Stimulated activated memory B cell treated with anti-CD40 and anti-IgM and Interleukin-4, amounts not matched to agents 10 μg/mL and 1 μg/mL and 100 μg/mL, for 72 hours (primary cell): ENCODE measurements at places on chromosomes 5 and 9.

DNA sequence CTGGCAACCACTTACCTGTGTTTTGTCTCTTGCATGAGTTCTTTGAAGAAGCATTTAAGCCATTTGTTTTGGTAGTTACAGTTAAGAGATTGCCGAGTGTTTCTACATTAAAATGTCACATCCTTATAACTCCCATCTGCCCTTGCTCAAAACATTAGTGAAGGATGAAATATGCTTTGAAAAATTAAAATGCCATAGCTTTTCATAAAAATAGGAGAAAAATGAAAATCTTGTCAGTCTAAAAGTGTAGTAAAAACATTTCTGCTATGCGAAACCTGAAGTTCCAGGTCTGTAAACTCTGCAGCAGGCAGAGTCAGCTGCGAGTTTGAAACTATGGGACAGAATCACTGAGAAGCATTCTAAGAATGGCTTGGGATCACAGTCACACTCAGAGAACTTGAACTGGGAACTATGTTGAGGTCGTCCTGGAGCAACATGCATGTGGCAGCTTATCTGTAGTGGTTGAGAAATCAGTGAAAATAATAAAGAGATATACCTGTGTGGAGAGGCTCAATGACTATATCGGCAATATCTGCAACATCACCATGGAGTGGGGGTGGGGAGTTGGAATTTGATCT, 67.4 kb downstream of the RASGRF2 start:
- no peak for ATAC-seq

GRCh38 chr9:135950135-135950682, 11.0 kb downstream of the UBAC1 start:
- no peak for ATAC-seq

DNA sequence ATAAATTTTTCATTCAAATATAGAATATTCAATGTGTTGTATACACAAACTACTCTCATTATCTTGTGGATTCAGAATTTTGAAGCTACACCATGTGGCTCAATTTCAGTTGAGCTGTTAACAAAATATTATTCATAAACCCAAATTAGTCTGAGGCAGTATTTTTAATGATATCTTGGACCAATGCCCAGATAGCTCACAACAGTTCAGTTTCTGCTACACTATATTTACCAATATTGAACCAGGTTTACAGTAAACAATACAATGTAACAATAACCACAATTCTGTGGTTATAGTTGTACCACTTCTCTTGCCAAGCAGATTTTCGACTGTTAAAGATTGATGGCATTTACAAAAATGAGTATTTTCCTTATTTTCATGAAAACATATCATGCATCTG, 99.9 kb downstream of the SSBP2 start:
- ATAC-seq, result no peak

- ATAC-seq, result no peak
These were observed 28.6 kb upstream of the SPATA31E1 start for GRCh38 chr9:87853876-87854579.

DNA sequence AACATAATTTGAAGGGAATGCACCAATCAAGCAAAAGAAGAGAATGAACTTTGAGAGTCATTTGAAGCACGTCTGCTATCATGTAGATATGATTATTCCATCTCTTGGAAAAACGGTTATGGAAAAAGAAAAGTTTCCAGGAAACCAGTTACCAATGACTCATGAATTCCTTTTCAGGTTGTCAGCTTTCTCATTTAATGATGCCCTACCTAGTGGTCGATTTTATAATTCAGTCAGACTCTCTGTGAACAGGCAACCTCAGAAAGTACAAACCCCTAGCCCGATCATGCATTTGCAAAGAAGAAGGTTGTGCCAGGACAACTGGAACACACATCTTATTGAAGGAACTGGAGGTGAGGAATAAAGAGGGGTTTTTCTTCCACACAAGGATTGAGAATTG, 355.1 kb upstream of the GRIA1 start:
- no peak for ATAC-seq

- ATAC-seq, result no peak
These were observed 31.0 kb downstream of the SNX18 start for GRCh38 chr5:54548565-54548964.
